ENCODE measurements at places on chromosomes 1 and 21.
A peak's percentile ranks its signal among the peaks of the same experiment; 100 is the strongest.

GRCh38 chr1:230332575-230333066, 93.5 kb downstream of the PGBD5 start:
- DNase-seq = no peak
- peaks cover 7% of the 10 kb centered on the region for H3K27me3 ChIP-seq
- H3K36me3 ChIP-seq = no peaks in the 10 kb centered on the region
- H3K4me1 ChIP-seq = peaks cover 7% of the 10 kb centered on the region

DNA sequence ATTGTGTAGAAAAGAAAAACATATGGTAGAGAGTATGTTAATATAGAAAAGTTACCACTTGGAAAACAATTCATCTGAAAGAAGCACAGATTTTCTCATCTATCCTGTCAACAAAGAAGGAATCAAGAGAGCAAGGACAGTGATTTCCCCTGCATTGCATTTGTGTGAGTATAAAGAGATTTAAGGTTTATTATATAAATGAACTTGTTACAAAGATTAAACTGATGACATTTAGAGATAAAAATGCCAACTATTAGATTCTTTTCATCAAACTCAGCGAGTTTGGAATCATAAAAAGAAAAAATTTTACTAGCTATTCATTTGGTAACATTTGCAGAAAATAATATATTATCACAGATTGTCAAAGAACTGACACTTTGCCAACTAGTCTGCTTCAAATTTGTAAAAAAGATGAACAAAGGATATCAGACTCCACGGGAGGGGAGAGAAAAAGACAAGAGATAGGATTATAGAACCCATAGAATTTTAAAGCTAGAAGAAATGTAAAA, at the start of gene RGS21:
Gene RGS21, plus strand, starts transcription at position 51 of the 509 bp plus-strand sequence. CDS start 26,045 bp downstream, outside the sequence.
- H3K36me3 ChIP-seq = no peaks in the 10 kb centered on the region
- DNase-seq = no peak
- peaks cover 8% of the 10 kb centered on the region for H3K27me3 ChIP-seq
- H3K27ac ChIP-seq = no peak within 1 kb of the TSS
- H3K4me3 ChIP-seq = no peak within 1 kb of the TSS

- no peak overlapping the region for H3K27ac ChIP-seq
- H3K36me3 ChIP-seq = no peaks in the 10 kb centered on the region
- peaks cover 2% of the 10 kb centered on the region for H3K4me1 ChIP-seq
- H3K4me3 ChIP-seq = no peak overlapping the region
- peaks cover 9% of the 10 kb centered on the region for H3K27me3 ChIP-seq
Observed at GRCh38 chr1:7575041-7575400, 196.1 kb upstream of the VAMP3 start.

DNA sequence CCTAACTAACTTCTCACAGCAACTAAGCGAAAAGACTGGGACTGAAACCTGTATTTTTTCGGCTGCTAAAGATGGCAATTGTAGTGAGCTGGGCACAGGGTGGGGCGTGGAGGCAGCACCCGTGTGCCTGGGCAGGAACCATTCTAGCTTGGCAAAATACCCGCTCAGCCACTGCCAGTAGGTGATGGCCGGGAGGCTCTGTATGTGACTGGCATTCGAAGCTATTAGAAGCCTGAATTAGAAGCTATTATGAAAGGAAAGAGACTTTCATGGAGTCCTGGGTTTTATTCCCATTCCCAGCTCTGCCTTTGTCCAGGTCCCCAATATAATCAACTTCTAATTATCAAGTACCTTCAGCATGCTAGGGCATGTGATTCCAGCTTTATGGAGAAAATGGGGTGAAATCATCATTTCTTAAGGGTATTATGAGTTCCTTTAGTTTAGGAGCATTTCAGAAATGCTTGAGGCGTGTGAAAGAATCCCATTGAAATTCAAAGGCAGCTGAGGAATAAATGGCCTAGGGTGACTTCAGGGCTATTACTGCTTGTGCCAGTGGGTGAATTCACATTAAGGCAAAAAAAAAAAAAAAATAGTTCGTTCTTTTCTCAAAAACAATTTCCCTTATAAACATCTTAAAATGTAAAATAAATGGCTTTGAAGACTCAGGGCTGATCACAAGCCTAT, 125.6 kb downstream of the KCNN3 start:
- DNase-seq = no peak
- H3K27me3 ChIP-seq = peaks cover 66% of the 10 kb centered on the region
- peaks cover 21% of the 10 kb centered on the region for H3K4me1 ChIP-seq
- H3K27ac ChIP-seq = no peak overlapping the region
- H3K36me3 ChIP-seq = peaks cover 2% of the 10 kb centered on the region

- H3K4me3 ChIP-seq = no peak overlapping the region
Observed at GRCh38 chr21:26686278-26686677, 113.2 kb upstream of the CYYR1 start.

DNA sequence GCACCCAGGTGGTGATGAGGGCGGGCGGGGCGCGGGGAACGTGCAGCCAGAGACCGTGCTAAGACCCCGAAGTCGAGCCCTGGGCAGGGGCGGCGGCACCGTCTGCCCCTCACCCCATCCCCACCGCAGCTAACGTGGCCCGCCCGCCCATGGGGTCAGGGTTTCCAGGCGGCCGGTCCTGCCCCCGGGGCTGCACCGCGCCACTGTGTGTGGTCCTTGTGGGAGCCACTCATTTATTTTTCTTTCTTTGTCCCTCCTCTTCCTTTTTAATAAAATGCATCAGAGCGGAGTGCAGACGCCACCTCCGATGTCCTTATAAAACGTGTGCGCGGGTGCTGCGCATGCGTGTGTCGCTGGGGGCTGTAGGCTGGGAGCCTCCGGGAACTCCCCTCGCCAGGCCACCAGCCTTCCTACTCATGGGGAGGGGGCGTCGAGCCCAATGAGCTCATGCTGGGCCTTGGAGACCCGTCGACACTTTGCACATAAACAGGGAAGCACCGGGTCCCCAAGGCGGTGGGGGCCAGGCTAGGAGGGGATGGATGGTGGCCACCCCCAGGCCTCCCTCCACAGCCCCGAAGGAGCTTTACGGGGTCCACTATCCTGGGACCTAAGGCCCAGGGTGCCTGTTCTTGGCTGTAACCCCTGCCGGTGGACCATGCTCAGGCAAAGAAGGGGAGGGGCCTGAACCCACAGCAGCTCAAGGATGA, 59.9 kb downstream of the WNT9A start:
- DNase-seq = peak; percentile 50
- H3K4me1 ChIP-seq = peaks cover 28% of the 10 kb centered on the region
- no peaks in the 10 kb centered on the region for H3K36me3 ChIP-seq
- peak overlapping the region; percentile 88 for H3K27ac ChIP-seq

DNA sequence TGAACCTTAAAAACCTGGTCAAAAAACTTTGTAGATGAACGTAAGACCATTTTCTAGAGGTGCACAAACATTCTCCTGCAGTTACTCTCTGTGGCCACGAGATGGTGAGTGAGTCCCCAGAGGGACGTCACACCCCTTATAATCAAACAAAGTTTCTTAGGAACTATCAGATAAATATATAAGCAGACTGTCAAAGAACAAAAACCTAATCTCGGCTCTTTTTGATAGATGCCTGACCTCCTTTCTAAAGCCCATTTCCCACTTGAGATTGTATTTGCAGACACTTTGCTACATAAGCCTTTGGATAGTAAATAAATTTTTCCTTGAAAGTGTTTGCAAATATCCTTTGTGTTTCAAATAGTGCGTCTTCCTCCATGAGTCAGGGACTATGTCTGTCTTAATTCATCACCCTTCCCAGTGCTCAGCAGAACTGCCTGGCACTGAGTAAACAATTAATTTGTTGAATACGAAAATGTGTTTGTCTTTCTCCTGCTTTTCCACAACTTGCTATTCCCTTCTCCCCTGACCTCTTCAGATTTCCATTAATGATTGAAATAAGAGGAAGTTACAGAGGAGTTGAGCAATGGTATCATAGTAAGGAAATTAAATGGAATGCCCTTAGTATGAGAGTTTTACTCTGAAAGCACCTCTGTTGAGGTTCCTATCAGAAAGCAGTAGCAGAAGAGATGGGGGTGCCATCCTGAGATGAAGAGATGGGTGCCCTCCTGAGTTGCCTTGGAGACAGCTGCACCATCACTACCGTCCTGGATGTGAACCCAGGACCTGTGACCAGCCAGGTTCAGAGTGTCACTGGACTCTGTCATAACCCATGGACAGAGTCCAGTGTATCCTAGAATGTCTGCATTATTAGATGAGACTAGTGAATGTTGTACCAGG, 57.8 kb upstream of the RAVER2 start:
- H3K27me3 ChIP-seq = no peaks in the 10 kb centered on the region
- H3K27ac ChIP-seq = no peak overlapping the region
- H3K4me3 ChIP-seq = no peak overlapping the region

- peaks cover 18% of the 10 kb centered on the region for H3K4me1 ChIP-seq
- no peaks in the 10 kb centered on the region for H3K36me3 ChIP-seq
- DNase-seq = no peak
- no peak overlapping the region for H3K27ac ChIP-seq
Observed at GRCh38 chr1:15956150-15956549, 19.8 kb downstream of the ZBTB17 start.

GRCh38 chr1:43276673-43277072, 6.9 kb downstream of the TMEM125 start:
- H3K27me3 ChIP-seq = no peaks in the 10 kb centered on the region
- no peak overlapping the region for H3K27ac ChIP-seq
- H3K36me3 ChIP-seq = no peaks in the 10 kb centered on the region
- H3K4me1 ChIP-seq = peaks cover 2% of the 10 kb centered on the region
- no peak overlapping the region for H3K4me3 ChIP-seq

GRCh38 chr21:16337266-16337665, 607.5 kb downstream of the USP25 start:
- peaks cover 31% of the 10 kb centered on the region for H3K36me3 ChIP-seq
- H3K27ac ChIP-seq = no peak overlapping the region
- no peaks in the 10 kb centered on the region for H3K27me3 ChIP-seq
- H3K4me1 ChIP-seq = peaks cover 6% of the 10 kb centered on the region

DNA sequence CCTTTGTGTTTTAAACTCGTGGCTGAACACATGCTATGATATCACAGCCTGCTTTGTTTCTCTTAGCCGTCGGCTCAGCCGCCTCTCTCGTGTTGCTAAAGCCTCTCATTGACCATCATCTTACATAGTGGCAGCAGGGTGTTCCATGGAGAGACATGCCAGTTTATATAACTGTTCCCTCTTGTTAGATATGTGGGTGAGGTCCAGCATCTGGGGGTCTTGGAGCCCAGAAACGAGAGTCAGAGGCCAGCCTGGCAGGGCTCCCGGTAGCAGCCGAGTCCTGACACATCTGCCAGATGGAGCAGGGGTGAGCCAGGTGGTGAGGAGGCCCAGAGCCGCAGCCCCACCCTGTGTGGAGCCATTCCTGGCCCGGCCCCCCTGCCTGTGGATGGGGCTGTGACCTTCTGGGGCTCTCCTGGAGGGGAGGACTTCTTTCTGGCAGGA, 11.9 kb downstream of the PODN start:
- no peaks in the 10 kb centered on the region for H3K4me1 ChIP-seq
- no peak for DNase-seq
- H3K27me3 ChIP-seq = peaks cover 1% of the 10 kb centered on the region
- H3K36me3 ChIP-seq = no peaks in the 10 kb centered on the region
- H3K4me3 ChIP-seq = no peak overlapping the region

- H3K36me3 ChIP-seq = peaks cover 2% of the 10 kb centered on the region
- no peak for DNase-seq
- no peak overlapping the region for H3K27ac ChIP-seq
- H3K27me3 ChIP-seq = no peaks in the 10 kb centered on the region
- H3K4me3 ChIP-seq = no peak overlapping the region
- H3K4me1 ChIP-seq = peaks cover 8% of the 10 kb centered on the region
Observed at GRCh38 chr1:227546059-227546458, 17.3 kb upstream of the ZNF678 start.

DNA sequence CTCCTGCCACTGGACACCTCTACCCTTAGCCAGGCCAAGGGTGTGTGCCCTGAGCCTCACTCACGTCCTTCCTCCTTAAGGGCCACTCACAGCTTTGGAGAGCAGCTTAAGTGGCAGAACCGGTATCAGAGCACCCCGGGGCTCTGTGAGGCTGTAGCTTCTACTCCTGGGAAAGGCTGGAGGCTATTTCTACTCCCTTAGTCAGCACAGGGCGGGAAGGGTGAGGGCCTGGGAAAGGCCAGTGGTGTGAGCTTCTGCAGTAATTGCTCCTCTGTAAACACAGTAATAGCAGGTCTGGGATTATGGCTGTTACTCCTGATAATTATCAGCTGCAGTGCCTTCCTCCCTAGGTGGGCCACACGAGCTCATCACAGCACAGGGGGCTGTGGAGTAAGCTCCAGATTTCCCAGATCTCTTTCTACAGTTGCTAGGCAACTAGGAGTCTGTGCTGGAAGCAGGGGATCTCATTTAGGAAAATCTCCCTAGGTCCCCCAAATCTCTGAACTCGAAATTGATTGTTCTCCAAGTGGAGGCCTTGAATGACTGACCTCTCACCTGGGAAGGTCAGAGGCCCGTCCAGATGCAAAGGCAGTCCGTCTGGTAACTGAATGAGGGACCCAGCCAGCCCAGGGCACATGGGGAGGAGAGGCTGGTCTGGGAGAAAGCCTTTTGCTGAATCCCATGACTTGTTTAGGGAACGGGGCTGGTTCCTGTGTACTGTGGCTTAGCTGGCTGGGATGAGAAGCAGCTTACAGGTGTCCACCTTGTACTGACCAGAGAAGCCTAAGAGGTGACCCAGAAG, 29.3 kb downstream of the IER5 start:
- peaks cover 26% of the 10 kb centered on the region for H3K4me1 ChIP-seq
- no peak overlapping the region for H3K4me3 ChIP-seq
- H3K27ac ChIP-seq = peak overlapping the region; percentile 59
- H3K27me3 ChIP-seq = no peaks in the 10 kb centered on the region
- no peak for DNase-seq

DNA sequence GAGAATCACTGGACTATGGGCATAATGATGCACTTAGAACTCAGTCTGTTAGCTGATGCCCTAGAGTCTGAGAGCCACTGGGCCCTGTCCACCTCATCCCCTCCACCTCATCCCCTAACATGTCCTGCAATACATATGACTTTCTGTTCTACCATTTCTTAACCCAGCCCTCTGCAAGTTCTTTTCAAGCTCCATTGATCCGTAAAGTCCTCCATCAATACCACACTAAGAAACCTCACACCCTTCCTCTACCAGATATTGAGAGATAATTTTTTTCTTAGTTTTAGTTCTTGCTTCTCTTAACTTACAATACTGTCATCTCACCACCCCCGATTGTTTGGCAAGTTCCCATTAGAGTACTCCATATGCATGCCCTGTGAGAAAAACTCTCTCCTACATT, 22.1 kb downstream of the FCRL4 start:
- H3K4me1 ChIP-seq = no peaks in the 10 kb centered on the region
- H3K36me3 ChIP-seq = no peaks in the 10 kb centered on the region
- H3K27ac ChIP-seq = no peak overlapping the region
- H3K27me3 ChIP-seq = peaks cover 13% of the 10 kb centered on the region
- DNase-seq = no peak
- no peak overlapping the region for H3K4me3 ChIP-seq

- H3K4me3 ChIP-seq = no peak overlapping the region
- DNase-seq = no peak
- no peak overlapping the region for H3K27ac ChIP-seq
- H3K27me3 ChIP-seq = peaks cover 68% of the 10 kb centered on the region
- H3K36me3 ChIP-seq = no peaks in the 10 kb centered on the region
Observed at GRCh38 chr1:18058206-18058921, 49.2 kb upstream of the IGSF21 start.

DNA sequence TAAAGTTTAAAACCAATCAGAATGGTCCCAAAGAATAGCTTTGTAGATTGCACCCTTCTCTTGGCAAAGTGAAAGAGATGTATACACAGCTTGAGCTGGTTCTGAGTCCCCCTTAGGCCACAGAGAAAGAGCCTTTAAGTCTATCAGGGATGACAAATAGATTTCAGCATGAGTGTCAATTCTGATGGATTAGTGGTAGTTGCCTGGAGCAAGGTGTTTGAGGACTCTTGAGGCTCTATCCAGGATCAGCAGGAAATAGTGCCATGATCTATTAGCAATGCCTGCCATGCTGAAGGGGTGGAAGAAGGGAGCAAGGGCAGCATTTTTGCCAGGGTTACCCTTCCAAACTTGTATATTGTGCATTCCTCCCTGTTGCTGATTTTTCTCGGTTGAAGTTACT, 116.6 kb downstream of the ATG4C start:
- H3K27ac ChIP-seq = no peak overlapping the region
- no peak for DNase-seq
- H3K4me1 ChIP-seq = peaks cover 3% of the 10 kb centered on the region
- H3K27me3 ChIP-seq = peaks cover 7% of the 10 kb centered on the region
- no peak overlapping the region for H3K4me3 ChIP-seq

Measured in mesothelial cell of epicardium (in vitro differentiated cells).